ENCODE measurements at places on chromosomes 5 and 9.

- no peak for DNase-seq
Observed at GRCh38 chr5:89435347-89435746, 552.4 kb upstream of the MEF2C start.

DNA sequence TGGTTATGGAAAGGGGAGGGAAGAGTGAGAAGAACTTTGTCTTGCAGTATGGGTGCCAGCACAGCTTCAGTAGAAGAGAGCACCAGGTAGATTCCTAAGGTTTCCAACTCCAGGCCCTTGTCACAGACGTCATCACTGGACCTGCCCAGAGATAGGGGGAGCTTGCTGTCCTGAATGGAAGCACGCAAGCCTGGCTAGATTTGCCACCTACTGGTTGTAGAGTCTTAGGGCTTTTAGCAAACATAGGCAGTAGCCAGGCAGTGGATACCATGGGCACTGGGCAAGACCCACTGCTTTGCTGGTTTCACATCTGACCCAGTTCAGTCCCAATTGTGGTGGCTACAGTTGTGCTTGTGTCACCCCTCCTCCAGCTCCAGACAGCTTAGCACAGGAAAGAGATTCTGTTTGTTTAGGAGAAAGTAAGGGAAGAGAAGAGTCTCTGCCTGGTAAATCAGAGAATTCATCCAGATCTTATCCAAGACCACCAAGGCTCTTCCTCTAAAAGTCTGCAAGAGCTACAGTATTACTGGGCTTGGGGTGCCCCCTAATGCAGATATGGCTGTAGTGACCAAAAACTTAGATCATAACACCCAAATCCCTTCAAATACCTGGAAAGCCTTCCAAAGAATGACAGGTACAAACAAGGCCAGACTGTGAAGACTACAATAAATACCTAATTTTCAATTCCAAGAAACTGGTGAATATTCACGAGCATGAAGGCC lies 158.9 kb downstream of the HINT1 start:
- no peak for DNase-seq

DNA sequence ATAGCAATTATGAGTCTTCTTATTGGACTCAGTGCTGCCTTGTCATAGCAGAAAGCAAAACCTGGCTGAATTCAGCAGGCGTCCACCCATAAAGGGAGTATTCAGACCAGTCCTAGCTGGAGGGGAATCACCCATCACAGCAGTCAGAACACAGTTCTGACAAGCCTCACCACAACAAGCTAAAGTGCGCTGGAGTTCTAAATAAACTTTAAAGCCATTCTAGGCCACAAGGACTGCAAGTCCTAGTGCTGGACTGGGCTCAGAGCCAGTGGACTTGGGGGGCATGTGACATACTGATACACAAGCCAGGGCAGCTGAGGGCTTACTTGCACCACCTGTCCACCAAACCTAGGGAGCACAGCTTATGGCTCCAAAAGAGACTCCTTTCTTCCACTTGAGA lies 115.3 kb upstream of the PCSK5 start:
- DNase-seq: no peak

- no peak for DNase-seq
Observed at GRCh38 chr5:95725937-95726810, 5.0 kb upstream of the RHOBTB3 start.

GRCh38 chr5:67290655-67291054 lies 94.1 kb upstream of the CD180 start:
- no peak for DNase-seq

- no peak for DNase-seq
Observed at GRCh38 chr9:78552802-78553201, 255.9 kb downstream of the PSAT1 start.

GRCh38 chr9:128162215-128163026 lies 2.4 kb downstream of the BBLN start:
- DNase-seq: no peak

DNA sequence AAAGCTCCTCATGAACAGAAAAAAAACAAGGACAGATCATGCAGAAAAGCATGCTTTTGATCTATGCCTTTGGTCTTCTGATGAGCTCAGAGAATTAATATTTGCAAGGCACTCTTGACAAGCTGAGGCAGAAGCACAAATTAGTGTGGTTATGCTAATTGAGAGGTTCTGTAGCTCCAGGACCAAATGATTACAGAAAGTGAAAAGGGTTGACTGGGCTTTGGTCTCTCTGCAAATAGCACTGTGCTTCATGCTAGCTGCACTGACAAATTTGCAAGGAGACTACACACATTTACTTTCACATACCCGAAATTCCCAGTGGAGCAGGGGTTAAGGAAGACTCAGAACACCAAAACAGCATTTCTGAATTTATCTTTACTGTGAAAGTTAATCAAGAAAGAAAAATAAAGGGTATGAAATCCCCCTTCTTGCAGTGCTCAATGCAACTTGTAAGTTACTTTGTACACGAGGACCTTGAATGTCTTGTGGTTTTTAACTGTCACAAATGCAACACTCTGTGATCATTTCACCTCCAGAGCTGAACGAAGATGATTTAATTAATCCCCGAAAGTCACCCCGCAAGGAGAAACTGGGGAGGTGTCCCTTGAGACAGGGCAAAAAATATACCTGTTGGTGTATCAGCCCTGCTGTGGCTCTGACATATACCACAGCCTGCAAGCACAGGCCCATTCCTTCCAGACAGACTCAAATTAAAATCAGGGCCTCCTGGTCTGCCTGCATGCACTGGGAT lies 11.9 kb downstream of the RAPGEF1 start:
- no peak for DNase-seq

GRCh38 chr9:129761901-129762369 lies 9.1 kb upstream of the PTGES start:
- no peak for DNase-seq

DNA sequence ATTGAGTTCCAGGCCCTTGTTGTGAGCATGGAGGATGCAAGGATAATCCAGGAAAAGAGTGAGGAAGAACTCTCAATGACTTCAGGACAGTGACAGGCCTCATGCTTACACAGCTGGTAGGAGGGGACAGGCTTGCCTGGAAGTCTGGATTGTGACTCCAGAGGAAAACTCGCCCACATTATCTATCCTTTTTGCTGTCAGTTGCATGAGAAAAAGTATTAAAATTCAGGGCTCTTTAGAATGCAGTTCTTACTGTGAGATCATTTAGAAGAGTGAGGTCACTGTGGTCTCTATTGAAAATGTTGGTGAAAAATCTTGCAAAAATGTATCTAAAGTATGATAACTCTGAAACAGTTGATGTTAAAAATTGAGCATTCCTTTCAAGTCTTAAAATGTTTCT lies 30.5 kb downstream of the NTRK2 start:
- no peak for DNase-seq

GRCh38 chr5:67027171-67027570 lies 169.4 kb downstream of the CD180 start:
- DNase-seq: no peak

- DNase-seq: no peak
Observed at GRCh38 chr5:116025866-116026265, 6.4 kb upstream of the ARL14EPL start.

DNA sequence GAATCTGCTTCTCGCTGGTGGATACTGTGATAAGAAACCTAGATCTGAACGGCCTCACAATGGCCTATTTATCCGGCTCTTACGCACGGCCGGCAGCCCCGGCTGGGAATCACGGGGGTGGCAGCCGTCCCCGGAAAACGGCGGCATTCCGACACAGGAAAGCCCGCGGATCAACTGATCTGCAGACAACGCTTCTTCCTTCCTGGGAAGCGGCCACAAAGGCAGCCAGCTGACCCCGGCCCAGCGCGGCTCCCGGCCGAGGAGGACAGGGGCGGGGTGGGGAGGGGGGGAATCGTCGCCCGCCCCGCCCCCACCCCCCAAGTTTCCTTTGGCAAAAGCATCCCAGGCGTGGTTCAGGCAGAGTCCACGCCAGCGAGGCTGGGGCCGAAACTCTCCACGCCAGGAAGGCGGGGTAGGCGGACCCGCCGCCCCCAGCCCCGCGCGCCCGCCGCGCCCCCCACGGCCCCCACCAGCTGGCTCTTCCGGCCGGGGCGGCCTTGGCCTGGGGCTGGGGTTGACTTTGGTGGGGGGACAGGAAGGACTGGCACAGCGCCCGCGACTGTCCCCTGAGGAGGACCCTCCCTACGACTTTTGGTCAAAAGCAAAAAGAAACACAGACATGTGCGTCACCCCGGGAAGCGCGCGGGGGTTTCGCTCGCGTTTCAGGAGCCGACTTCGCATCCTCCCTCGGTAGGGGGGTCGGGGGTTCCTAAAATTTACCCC lies 247.7 kb upstream of the ANKRD55 start:
- no peak for DNase-seq

- no peak for DNase-seq
Observed at GRCh38 chr5:137264041-137264440, 235.1 kb downstream of the SPOCK1 start.

- no peak for DNase-seq
Observed at GRCh38 chr9:3961409-3961808, 338.5 kb downstream of the GLIS3 start.

DNA sequence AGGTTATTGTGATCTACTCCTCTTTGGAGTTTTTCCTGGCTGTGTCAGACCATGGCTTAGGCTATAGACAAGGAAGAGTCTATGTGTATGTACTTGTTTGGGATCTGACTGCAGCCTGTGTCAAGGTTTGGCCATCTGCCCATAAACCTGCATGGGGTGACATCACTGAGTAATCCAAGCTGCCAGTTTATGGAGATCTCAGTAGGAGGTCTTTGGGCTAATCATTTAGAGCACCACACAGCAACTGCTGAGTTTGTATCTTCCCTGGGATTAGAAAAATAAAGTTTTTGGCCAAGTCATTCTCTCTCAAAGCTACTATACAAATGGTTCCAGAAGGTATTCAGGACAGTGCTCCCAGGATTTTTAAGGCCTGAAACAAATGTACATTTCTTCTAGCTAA lies 65.5 kb upstream of the HSPB3 start:
- DNase-seq: peak; percentile 30

GRCh38 chr5:158614951-158615350 lies 484.8 kb downstream of the EBF1 start:
- no peak for DNase-seq

GRCh38 chr9:113781896-113782295 lies 94.2 kb upstream of the ZNF618 start:
- DNase-seq: no peak

GRCh38 chr5:94674490-94675382 lies 56.3 kb downstream of the SLF1 start:
- DNase-seq: no peak

GRCh38 chr9:126695186-126695585 lies 81.5 kb downstream of the LMX1B start:
- DNase-seq: no peak

GRCh38 chr9:37198039-37198729 lies 77.8 kb downstream of the ZCCHC7 start:
- no peak for DNase-seq

DNA sequence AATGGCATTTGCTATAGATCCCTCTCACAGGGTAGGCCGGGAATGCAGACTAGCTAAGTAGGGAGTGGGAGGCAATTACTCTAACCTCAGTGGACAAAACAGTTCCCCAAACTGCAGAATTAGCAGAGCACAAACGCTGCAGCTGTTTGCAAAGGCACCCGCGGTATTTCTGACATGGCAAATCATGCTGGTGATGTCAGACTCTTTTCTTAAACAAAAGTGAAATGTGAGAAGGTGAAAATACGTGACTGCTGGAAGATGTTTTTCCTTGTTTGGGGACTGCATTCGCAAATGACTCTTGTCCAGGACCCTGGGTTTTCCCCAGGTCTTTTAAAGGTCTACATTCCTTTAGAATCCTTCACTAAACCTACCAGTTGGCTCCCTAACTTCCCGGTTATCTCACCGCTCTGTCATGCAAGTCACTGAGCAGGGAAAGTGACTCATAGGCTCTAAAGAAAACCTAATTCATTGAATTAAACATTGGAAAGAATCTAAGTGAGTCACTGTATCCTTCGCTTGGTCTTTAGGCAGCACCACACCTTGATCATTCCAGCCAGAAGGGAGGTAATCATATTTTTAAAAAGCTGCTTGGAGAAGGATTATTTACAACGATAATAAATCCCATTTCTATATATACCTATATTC lies 91.5 kb upstream of the DNAH5 start:
- DNase-seq: peak; percentile 61

DNA sequence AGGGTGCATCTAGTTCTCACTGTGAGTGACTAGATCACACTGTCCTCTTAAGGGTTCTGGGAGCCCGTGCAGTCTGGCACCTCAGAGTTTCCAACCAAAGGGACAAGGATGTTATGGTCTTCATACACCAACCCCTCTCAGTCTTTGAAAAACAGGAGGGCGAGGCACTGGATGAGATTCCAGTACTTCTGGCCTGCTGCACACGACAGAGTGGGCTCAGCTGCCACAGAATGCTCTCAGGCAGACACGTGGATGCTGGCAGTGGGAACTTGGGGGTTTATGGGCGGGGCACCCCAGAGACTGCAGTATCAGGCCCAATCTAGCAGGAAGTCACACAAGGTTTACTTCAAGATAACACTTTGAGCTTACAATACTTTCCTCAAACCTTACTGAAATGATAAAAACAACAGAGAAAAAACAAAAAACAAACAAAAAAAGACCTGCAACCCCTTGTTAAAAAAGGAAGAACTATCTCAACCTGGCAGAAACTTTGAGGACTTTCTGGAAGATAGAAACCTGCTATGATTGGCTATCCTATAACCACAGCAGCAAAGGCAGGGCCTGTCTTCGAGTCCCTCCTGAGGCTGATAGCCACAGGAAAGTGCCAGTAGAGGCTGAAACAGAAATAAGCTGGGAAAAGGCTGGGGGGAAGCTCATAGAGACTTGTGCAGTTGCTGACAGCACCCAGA lies 28.3 kb upstream of the TGFBR1 start:
- DNase-seq: no peak

DNA sequence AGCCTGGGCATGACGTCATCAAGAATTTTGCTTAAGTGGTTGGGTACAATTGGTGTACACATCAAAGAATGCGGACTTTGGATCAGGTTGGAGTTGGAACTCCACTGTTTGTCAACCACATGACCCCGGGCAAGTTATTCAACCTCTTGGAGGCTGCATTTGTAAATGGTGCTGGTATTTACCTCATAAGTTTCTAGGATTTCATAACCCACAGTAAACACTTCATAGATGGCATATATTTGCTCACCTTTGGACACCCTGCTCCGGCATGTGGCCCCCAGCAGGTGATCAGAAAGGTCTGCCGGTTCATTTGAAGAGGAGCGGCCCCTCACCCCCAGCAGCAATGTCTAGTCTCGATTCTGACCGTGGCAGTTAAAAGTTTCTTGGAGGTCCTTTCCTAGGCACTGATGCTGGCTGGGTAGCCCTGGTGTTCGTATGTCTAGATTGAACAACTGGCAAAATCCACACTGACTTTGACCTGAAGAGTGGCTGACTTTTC lies 60.6 kb downstream of the IL6ST start:
- DNase-seq: no peak

GRCh38 chr9:129052592-129052991 lies 16.2 kb downstream of the MIGA2 start:
- DNase-seq: peak; percentile 12

GRCh38 chr9:127873886-127874285 lies 3.6 kb downstream of the AK1 start:
- peak; percentile 41 for DNase-seq

GRCh38 chr5:80963966-80964481 lies 3.9 kb downstream of the RASGRF2 start:
- no peak for DNase-seq
